ENCODE measurements at places on chromosomes 4 and X. TPM values are rescaled to one million over a fixed set of nuclear protein-coding genes. Genes with fewer than 3 reads are reported as not detected.

ZGRF1 gene
- 7.3 TPM for total RNA-seq

- DNase-seq: no peak
Measured at GRCh38 chr4:177283167-177283566, 26.5 kb upstream of the NEIL3 start.

CT83 gene
- total RNA-seq: not detected

DNA sequence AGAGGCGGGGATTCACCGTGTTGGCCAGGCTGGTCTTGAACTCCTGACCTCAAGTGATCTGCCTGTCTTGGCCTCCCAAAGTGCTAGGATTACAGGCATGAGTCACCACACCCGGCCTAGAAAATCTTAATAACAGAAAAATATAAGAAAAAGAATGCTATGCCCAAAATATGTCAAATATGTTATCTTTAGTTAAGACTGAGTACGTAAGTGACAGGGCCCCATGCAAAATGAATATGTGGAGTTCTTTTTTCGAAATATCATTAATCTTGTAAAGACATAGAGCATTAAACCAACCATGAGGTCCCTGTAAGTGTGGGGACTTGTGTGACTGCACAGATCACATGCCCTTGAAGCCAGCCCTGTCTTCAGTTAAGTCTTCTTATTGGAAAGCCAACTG is 8.9 kb upstream of the ZNF518B start:
- no peak for DNase-seq

DNA sequence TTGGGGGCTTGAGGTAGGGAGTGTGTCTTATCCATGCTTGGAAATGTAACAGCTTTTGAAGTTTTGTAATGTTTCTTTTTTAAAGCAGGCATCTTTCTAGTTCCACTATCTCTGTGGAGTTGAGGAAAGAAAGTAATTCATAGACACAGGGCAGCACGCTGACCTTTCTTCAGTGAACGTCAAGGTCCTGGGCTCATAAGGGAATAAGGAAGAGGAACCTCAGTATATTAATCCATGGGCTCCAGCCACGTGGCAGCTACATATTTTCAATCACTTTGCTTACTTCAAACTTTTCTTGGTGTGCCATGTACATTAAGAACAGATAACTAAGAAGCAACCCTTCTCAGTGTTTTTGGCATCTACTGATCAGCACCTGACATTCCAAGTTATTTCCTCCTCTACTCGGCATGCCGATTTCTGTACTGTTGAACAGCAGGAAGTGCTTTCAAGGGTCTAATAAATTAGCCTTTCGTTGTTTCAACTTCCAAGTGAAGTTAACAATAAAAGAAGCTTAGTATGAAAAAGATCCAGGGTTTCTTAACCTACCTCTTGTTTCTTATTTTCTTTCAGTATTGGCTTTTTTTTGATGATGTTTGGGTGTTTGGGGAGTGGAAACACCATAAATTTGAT is 88.2 kb downstream of the SORBS2 start:
- DNase-seq: no peak

- no peak for DNase-seq
Measured at GRCh38 chrX:152917656-152918579, 20.1 kb downstream of the ZNF185 start.

IBSP gene
- total RNA-seq: not detected

DNA sequence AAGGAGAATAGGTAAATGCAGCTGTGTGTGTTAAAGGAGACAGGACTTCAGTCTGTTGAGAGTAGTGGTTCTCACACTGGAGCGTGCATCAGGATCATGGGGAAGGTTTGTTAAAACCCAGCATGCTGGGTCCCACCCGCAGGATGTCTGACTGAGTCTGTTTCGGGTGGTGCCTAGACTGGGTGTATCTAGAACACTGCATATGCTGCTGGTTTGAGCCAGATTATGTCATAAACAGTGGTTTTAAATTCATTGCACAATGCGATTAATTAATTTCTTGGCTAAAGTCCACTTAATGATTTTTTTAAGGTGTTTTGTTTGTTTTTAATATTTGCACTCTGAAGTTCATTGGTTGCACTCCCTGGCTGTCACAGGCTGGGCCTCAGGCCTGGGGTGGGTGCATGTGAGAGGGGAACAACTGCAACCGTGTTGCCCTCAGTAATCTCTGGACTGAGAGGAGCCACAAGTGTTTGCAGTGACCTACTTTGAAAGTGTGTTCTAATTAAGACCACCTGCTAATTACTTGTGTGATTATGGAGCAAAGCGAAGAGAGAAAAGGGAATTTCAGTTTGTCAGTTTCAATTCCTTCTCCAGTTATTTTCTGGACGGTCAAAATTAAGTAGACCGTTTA is 8.3 kb downstream of the HCCS start:
- no peak for DNase-seq
